ENCODE measurements at places on chromosomes 1 and 21.

GRCh38 chr1:64884261-64885040, 81.9 kb downstream of the JAK1 start:
- no peak for DNase-seq

DNA sequence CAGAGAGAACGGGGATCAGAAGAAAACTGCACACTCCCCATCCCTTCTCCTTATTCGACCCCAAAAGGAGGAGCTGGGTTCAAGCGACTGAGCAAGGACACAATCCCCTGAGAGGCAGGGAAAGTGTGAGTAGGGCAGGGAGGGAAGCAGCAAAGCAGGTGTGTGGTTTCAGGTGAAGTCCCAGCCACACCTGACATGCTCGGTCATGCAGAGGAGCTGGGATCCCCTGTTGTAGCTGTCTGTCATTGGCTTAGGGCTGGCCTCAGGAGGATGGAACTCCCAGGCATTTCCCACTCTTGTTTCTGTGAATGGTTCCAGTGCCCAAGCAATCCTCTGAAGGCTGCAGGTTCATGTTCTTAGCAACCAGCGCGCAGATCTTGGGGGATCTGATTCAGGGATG, 150.7 kb downstream of the DSCAM start:
- no peak for DNase-seq

DNA sequence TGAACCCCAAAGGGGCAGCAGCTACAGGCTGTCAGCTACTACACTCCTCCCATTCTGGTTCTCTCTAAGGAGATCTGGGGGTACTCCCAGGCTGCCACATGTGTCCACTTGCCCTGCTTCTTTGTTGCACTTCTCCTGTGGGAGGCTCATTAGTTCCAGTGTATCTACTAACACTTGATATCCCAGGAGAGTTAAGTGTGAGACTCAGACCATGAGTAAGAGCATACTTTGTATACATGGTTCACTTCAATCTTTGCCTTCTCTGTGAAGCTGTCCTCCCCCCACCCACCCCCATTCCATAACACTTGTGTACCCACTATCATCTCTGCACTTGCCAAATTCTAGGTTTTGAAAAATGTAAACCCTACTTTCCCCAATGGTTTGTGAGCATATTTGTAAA, 34.9 kb upstream of the GADD45A start:
- DNase-seq: no peak

DNA sequence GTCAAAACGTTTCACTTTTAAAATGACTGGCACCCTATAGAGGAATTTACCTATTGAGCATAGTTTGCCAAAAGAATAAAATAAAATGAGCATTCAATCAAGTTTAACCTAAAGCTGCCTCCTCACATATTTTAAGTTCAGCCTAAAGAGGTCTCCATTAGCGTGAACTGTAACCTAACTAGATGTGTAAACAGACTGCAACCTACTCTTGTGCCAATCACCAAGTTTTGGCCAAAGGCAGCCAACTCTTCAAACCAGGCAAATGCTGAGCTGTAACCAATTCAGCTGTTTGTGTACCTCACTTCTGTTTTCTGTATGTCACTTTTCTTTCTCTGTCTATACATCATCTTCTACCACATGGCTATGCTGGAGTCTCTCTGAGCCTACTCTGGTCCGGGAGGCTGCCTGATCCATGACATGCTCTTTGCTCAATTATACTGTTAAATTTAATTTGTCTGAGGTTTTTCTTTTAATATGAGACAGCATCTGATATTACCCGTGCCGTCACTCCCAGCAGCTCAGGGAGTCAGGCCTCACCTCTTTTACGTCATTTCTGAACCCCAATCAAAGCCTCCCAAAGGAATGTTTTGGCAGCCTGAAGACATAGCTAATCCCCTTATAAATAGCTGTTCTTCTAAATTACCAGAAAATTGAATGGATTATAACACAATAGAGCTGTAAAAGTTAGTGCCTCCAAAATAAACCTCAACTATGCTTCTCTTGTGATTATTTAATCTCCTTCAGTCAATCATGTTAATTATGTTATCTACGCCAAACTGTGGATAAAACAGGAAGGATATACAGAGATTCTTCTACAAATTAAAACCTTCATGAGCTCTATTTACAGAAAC, 81.0 kb upstream of the NR5A2 start:
- DNase-seq: no peak

DNA sequence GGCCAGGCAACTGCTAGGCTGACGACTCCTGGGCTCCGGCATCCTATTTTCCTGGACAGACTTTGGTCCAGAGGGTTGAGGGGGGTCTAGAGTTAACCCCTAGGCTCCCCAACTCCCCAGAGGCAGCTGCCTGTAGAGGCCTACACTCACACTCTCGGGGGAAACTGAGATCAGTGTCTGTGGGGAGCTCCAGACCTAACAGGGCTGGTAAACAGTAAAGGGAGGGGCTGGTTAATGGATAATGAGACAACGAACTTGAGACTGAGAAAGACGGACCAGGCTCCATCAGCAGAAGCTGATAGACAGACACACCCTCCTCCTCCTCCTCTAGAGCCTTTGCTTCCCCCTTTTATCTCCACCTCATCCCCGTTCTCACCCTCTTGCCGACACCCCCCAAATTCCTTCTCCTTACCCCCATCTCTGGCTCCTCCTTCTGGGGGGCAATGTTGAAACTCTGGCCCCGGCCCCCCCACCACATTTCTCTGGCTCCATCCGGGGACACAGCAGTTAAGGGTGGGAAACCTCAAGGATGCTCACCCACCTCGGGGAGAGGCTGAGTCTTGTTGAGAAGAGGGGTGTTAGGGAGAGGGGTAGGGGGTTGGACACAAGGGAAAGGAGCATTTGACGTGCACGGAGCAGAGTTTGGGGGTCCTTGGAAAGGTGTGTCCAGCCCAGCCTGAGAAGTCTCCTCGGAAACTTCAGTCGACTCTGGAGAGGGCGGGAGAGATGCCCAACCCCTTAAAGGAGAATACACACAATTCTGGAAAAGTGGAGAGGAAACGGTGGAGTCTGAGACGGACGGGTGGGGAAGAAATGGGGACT, at the start of gene MTMR11:
Gene MTMR11 (minus strand): TSS at position 710 of the 822 bp plus-strand sequence. CDS start 232 bp downstream, at position 478.
- no peak for DNase-seq

DNA sequence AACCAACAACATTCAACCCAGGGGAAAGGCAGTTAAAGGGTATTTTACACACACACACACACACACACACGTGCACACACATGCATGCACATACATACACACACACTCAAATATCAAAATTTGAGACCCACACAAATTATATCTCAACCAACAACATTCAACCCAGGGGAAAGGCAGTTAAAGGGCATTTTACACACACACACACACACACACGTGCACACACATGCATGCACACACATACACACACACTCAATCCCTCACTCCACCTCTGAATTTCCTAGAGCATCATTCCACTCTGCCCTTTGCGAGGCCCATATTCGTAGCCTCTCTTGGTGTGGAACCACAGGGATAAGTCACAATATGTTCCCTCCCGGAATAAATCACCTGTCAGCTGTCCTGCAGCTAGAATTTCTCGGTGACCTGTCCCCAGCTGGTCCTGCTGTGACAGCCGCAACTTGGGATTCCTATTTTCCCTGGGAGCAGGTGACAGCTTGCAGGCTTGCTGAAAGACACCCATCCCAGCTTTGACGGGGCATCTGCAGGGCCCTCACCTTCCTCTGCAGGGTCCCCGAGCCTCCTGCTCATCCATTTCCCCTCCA, 122.7 kb downstream of the PSMG1 start:
- DNase-seq: no peak

- no peak for DNase-seq
Measured at GRCh38 chr1:152654110-152654509, 9.1 kb upstream of the LCE2D start.

GRCh38 chr1:89545264-89546038, 20.8 kb downstream of the LRRC8B start:
- DNase-seq: no peak

DNA sequence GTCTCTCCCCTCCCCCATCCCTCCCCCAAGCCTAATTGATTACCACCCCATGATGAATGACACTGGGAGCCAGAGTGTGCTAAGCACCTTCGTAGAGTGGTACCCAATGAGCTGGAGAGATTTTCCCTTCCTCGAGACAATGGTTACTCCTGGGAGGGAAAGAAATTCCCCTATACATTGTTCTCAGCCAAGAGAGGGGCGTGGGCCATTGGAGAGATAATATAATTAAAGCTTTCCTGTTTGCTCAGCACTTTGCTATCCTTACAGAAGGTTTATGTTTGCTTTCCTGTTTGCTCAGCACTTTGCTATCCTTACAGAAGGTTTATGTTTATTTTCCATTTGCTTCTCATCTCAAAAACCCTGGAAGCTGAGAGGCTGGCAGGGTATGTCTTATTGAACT, 126.1 kb upstream of the KLHDC7A start:
- DNase-seq: no peak

DNA sequence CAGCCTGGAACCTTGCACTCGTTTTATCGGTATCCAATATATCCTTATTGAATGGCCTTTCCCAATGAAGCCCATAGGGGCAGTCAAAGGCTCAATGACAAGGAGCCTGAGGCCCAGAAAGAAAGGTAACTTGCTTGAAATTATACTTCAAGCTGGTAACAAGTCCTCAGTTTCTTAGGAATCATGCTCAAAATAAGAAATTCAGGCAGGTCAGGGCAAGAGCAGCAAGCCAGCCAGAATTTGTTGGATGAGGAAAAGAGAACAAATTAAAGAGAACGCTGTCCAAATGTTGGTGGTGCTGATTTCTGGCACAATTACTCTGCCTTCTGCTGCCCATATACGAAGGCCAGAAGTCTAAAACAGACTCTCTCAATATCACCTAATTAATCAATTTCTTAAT, 77.6 kb downstream of the DDX20 start:
- DNase-seq: no peak

GRCh38 chr1:27690183-27690582, 18.2 kb upstream of the IFI6 start:
- no peak for DNase-seq

DNA sequence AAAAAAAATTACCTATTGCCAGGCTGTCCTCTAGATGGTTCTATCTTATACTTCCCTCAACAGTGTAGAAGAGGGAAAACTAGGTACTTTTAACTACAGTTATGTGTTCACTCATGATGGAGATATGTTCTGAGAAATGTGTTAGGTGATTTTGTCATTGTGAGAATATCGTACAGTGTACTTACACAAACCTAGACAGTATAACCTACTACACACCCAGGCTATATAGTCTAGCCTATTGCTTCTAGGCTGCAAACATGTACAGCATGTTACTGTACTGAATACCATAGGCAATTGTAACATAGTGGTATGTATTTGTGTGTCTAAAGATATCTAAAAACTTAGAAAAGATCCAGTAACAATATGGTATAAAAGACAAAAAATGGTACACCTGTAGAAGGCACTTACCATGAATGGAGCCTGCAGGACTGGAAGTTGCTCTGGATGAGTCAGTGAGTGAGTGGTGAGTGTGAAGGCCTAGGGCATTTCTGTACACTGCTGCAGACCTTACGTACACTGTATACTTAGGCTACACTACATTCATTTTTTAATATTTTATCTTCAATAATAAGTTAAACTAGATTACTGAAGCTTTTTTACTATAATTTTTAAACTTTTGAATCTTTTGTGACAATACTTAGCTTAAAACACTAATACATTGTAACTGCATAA, 13.2 kb downstream of the MGST3 start:
- no peak for DNase-seq

- no peak for DNase-seq
Measured at GRCh38 chr1:20612221-20612746, 21.0 kb upstream of the PINK1 start.

DNA sequence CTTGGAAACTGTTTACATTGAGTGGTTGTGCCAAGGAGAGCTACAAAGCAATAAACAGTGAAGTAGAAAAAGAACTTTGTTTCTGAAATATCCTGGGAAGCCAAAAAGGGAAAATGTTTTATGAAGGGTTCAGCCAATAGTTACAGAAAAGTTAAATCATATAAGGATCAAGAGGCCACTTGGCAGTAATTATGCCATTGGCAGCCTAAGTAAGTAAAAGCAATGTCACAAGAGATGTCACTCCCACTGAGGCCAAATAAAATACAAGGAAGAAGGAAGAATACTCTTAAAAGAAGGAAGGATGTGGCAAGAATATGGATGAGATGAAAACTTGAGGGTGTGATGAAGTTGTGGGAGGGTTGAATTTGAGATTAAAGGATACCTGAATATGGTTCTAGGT, 45.2 kb downstream of the EDEM3 start:
- DNase-seq: no peak

DNA sequence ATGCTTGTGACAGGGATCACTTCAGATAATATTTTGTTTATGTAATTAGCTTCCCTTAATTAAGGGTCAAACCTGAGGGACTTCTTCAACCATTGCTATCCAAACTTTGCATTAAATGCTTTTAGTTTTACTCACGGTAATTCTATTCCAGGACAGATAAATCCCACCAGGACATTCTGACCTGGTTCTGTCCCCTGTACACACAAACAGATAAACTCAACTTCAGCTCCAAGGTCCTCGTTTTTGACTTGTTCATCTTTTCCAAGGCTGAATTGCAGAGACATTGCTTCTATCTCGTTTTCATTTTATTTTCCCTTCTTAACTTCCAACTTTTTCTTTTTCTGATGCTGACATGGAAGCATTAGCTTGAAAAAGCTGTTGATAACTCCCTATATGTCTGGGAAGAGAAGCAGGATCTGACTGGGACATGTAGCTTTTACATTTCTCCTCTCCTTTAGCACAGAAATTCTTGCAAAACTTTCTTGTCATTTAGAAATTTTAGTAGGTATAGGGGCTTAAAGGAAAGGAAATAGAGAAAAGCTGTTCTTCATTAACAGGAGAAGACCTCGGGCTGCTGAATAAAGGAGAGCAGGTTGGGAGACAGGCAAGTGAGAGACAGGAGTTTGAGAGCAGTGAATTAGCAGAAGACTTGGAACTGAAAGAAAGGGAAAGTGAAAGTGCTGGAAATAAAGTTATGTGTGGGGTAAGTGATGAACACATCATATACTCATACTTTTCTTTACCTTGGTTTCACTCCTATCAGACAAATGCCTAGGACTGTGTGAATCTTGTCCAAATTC, 231.7 kb upstream of the B3GALT2 start:
- DNase-seq: no peak

DNA sequence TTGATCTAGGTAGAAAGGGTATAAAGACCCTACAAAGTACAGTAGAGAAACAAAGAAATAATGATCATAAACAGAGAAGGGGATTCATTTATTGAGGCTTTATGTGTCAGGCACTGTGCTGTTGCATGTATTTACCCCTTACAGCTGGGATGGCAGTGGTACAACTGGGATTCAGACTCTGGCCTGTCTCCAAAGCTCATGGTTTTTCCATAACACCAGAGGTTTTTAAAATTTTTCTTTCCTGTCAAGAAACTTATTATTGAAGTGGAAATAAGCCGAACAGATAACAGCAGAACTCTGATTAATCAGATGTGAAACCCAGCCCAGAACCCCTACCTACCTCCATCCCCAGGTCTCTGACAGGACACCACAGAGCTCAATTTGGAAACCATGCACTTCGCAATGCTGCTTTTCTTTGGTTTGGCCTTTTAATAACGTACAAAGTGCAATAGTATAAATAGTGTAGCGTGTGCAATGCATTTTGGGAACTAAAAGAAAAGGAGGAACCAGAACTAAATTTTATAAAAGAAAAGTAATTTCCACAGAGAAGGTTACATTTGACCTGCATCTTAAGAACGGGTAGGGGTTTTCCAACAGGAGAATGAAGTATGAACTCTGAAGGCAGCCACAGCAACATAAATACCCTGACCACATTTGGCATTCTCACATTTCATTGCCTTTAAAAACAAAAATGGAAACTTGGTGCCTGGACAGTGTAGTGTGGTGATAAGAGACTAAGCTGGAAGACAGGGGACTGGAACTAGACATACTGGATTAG, 92.0 kb upstream of the S1PR1 start:
- no peak for DNase-seq

- DNase-seq: no peak
Measured at GRCh38 chr1:30684881-30685795, 38.2 kb downstream of the MATN1 start.

GRCh38 chr1:230857077-230857476, 11.2 kb downstream of the C1orf198 start:
- DNase-seq: no peak

Measured in omental fat pad (tissue), 4 donors.